ENCODE measurements at places on chromosomes 1 and 21.

GRCh38 chr1:154877370-154877974 lies 7.4 kb upstream of the KCNN3 start:
- no peak for DNase-seq

GRCh38 chr21:32457360-32457840 lies 44.9 kb downstream of the EVA1C start:
- DNase-seq, result no peak

DNA sequence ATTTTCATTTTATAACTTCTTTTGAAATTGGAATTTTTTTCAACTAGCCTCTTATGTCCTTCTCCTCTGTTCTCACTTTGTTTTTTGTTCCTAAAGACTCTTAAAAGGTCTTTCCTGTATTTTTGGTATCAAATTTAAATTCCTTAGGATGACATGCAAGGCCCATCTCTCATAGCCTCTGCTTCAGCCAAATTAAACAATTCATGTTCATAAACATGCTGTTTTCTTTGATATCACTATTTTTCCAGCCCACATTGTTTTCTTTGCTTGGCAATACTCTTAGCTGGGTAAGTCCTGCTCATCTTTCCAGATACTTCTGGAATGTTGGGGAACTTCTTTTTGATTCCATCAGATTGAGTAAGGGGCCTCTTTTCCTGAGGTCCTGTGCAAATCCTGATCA lies 55.8 kb upstream of the GPR88 start:
- no peak for DNase-seq

- DNase-seq, result no peak
Measured at GRCh38 chr1:237901299-237901934, 10.7 kb upstream of the ZP4 start.

DNA sequence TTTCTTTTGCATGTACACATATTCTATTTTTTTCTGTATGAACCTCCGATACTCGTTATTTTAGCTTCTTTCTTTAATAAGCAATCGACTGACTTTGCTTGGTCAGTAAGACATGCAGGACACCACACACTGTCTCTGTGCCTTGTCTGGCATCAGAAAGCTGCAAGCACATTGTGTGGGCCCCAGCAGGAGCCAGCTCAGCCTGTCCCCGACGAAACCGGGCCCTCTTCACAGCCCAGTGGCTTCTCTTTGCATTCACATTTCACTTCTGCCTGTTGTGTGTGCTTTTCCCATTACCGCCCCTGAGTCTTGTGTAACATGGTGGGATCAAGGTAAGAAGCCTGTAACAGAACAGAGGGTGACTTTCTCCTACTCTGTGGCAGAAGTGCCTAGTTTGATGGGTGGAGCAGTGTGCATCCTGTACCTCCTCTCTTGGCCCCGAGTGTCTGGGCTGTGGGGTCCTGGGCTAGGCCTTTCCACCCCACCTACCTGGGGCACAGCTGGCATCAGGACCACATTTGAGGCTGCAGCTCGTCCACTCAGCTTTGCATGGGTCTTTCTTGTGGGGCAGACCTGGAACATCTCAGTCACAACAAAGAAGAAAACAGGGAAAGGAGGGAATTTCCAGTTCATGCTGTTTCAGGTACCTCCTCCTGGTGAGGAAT lies 118.9 kb upstream of the COL6A1 start:
- no peak for DNase-seq

DNA sequence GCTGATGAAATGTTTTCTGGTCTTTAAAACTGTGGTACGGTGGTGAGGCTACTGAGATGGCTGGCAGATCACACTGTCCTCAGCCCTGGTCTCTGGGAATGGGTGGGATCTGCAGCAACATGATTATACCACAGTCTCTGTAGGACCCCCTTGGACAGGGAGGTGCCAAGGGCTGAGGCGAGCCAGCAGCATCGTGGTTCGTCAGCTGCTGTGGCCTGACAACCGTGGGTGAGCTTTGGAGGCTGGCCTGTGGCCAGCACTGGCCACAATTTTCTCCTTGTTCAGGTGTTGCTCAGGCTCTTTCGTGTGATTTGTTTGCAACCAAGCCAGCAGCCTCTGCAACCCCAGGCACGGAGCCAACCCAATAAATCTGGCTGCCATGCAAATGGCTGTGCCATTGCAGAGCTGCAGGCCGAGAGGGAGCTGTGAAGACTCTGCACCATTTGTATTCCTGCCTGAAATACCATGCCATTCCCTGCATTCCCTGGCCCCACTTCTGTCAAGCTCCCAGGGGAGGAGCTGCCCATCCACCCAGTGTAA lies 70.9 kb downstream of the PCP4 start:
- no peak for DNase-seq

- no peak for DNase-seq
Measured at GRCh38 chr1:27507960-27508665, 18.1 kb upstream of the WASF2 start.

DNA sequence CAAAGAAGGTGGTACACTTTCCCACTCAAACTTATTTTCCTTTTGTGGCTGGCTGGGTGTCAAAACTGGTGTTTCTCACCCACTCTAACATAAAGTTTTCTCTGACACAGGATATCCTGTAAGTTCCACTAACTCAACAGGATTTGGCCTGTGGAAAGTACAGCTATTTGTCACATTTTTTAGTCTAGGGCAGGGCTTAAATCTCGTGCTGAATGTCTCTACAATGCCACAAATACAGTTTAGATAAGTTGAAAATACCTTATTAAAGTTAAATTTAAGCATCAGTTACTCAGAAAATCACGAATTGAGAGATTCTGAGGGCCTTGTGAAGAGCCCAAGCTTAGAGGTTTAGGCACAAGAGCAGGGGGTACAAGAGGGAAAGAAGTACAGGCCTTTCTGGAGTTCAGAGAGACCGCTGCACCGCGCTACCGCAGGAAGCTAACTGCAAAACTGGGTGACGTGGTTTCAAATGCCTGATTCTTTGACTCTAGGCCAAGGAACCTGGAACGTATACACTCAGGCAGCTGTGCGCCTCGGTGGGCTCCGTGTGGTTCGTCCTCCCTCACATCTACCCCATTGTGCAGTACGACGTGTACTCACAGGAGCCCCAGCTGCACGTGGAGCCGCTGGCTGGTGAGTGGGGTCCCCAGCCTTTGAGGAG lies 23.4 kb upstream of the PWP2 start:
- DNase-seq, result peak; percentile 32

DNA sequence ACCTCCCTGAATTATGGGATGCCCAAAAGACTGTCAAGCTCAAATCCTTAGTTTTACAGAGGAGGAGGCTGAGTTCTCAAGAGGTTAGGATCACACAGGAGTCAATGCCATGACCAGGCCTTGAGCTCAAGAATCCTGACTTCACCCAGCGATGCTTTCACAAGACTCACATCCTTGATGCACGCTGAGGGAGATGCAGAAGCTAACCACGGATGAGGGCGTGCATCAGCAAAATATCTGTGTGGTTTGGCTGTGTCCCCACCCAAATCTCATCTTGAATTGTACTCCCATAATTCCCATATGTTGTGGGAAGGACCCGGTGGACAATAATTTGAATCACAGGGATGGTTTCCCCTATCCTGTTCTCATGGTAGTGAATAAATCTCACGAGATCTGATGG lies 133.2 kb downstream of the KCNJ6 start:
- no peak for DNase-seq

DNA sequence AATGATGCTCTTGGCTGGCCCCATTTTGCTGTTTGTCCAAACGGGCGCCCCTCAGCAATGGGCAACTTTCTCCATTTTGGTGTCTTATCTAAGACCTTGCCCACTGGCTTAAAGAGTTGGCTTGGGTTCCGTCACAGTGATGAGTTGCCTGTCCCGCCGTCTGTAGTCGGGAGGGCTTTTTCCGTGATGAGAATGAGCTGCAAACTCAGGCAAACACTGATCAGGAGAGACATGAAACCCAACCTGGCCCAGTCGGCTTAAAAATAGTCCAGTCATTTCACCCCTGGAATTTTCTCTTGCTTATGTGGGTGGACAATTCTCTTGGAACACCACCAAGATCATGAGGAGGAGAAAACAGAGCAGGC lies 79.3 kb downstream of the ST6GALNAC3 start:
- no peak for DNase-seq

DNA sequence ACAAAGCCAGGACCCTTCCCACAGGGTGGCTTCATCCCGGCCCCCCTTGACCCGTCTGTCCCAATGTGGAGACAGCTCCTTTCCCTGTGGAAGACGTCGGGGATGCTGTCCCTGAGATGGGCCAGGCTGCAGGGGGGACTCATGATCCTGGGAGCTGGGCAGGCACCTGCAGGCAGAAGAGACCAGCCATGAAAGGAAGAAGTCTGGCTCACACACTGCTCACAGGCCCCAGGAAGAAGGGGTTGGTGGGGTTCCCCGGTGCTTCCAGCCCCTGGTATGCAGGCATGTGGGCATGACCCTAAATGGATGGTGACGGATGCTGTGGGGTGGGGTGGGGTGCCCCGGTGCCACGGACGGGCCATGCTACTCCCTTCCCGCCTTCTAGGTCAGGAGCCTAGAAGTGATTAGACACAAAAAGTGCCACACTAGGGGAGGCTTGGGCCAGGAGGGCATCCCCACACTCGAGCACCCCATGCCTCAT lies 8.3 kb downstream of the ACTRT2 start:
- DNase-seq, result no peak

DNA sequence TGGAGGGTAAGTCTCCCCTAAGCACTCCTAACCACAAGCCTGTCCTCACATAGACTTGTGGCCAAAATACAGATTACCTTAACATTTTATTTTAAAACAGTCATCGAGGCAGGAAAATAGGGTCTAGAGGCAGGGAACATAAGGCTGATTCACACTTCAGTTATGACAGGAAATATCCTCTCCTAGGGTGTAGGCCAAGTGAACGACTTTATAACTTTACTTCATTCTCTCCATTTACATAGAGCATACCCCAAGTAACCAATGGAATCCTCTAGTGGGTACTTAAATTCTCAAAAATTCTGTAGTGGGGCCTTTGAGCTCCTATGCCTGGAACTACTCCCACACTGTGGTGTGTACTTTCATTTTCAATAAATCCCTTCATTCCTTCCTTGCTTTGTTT lies 113.0 kb downstream of the WDR3 start:
- DNase-seq, result no peak

- DNase-seq, result no peak
Measured at GRCh38 chr1:153349363-153350320, 1.0 kb upstream of the PGLYRP4 start.

- no peak for DNase-seq
Measured at GRCh38 chr21:25509862-25510261, 97.4 kb downstream of the MRPL39 start.

GRCh38 chr1:204882479-204882878 lies 11.8 kb downstream of the NFASC start:
- no peak for DNase-seq

GRCh38 chr1:115890580-115890979 lies 49.7 kb upstream of the NHLH2 start:
- DNase-seq, result no peak

- DNase-seq, result no peak
Measured at GRCh38 chr1:53186533-53186932, 10.1 kb upstream of the CPT2 start.

DNA sequence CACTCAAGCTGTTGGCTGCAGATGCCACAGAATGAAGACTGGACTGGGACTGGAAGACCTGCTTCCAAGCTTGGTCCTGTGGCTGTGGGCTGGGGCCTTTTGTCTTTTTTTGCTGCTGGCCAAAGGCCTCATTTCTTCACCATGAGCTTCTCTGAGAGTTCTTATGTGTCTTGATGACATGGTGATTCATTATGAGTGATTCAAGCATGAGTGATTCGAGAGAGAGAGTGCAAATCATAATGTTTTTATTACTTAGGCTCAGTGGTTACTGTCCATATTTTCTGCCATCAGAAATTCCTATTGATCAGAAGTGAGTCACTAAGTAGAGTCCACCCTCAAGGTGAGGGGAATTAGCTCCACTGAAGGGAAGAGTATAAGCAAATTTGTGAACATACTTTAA lies 94.0 kb downstream of the PCP4 start:
- DNase-seq, result no peak

DNA sequence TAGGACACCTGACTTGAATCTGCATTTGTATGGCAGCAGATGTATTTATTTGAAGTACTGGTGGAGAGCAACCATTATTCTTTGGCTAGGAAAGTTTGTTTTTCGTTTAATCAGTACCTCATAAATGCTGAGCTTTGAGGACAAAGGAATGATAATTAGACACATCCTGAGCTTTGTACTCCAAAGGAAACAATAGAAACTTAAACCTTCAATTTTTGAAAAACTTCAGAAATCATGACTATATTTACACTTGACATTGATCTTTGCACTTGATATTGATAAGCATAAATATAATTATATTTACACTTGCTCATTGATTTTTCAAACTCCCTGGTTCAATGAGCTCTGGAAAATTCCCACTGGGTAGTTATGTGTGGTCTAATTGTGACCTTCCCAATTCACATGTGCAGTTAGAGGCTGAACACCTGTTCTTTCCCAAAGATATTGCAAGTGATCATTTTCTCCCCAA lies 10.7 kb downstream of the PATJ start:
- no peak for DNase-seq

- DNase-seq, result no peak
Measured at GRCh38 chr1:55284856-55285255, 69.7 kb upstream of the USP24 start.

- no peak for DNase-seq
Measured at GRCh38 chr1:118923319-118923718, 64.8 kb downstream of the TBX15 start.

- no peak for DNase-seq
Measured at GRCh38 chr1:205294175-205294917, 27.2 kb downstream of the NUAK2 start.

- DNase-seq, result no peak
Measured at GRCh38 chr1:28265577-28265976, 6.3 kb downstream of the SESN2 start.

- no peak for DNase-seq
Measured at GRCh38 chr1:119593805-119594204, 54.3 kb downstream of the ZNF697 start.

GRCh38 chr1:204453141-204453772 lies 41.3 kb downstream of the PIK3C2B start:
- DNase-seq, result peak; percentile 15

- peak; percentile 47 for DNase-seq
Measured at GRCh38 chr1:151024540-151025146, 11.7 kb upstream of the BNIPL start.

- no peak for DNase-seq
Measured at GRCh38 chr21:23014021-23014420, 2015.8 kb downstream of the NCAM2 start.
